GM12864 (cell line): ENCODE measurements at places on chromosomes 2 and 18.

DNA sequence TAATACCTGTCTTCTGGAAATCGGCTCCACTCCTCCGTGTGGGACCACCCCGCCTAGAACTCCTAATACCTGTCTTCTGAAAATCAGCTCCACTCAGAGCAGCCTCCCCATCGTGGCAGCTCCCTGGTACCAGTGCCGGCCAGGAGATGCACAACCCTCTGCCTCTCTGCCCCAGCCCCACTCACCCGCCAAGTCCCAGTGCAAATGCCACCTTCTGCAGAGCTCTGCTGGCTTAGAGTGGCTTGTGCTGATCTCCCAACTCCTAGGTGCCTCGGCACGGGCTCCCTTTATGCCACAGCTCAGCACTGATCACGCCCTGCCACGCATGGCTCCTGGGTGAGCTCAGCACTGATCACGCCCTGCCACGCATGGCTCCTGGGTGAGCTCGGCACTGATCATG, 258.5 kb downstream of the HDAC4 start:
- no peak for DNase-seq

GRCh38 chr2:34368304-34368703, 769.2 kb upstream of the FAM98A start:
- no peak for DNase-seq

DNA sequence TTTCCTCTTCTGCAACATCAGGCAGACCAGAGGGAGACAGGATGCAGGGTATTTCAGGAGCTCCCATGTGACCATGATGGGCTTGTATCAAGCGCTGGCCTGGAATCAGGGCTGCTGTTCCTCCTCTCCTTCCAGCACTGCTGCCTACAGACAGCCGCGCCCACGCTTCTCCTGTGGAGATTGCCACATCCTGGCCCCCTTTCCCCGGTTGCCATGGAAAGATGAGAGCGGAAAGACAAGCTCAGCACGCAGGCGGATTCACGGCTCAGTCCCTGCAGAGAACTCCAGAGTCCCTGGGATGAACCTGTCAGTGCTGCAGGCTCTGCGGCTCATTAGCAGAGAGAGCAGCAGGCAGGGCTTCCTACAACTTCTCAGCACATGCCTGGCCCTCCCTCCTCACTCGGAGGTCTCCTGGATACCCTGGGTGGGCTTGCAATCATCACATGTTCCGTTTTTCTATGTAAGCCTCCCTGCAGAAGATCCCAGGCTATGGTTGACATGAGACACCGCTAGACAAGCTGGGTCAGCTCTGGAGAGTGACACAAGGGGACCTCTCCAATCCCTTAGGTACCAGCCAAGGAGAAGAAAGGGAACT, 497.8 kb upstream of the MYT1L start:
- DNase-seq = no peak

- DNase-seq = no peak
These were observed 579.2 kb downstream of the BCL11A start for GRCh38 chr2:59974051-59974766.

DNA sequence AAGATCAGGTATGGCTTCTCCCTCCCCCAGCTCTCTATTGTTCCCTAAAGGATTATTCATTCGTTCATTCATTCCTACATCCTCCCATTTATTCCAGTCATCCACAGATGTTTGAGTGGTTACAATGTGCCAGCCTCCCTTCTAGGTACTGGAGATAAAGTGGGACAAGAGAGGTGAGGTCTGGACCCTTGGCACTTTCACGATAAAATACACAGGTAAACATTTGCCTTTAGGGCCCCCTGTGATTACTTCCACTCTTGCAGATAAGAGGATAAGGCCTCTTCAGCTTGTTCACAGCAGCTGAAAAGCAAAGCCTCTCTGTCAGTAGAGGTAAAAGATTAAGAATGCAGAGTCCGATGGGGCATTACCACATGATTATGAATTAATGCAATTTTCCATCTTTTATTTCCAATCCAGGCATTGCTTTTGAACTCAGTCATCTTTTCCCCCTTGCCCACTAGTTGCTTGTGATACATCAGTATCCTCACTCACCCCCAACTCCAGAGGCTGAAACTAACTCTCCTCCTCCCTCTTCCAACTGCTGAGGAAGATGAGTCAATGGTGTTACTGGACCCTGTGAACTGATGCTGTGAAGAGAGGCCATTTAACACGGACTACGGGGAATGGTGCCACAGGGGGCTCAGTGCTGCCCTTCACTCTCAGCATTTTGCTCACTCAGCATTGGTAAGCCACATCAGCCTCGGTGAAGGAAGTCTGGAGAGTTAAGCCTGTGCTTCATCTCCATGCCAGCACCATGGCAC, 1.1 kb upstream of the DPP4 start:
- no peak for DNase-seq

DNA sequence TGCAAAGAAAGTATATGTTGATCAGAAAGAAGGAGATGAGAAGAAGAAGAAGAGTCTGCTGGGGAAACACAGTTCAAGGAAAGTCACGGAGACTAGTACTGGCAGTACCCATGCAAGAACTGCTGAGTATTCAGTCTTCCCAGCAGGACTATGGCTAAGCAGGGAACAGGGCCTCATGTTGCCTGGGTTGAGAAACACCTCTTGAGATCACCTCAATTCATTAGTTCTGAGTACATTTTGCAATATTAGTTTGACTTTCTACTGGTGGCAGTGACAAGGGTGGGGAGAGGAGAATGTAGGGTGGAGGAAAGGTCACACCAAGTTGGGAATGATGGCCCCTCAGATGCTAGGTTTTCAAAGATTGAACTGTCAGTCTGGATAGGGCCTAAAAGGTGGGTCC, 50.5 kb downstream of the MRPL33 start:
- DNase-seq = no peak

- DNase-seq = no peak
These were observed 1.5 kb downstream of the MFSD6 start for GRCh38 chr2:190409616-190410015.

DNA sequence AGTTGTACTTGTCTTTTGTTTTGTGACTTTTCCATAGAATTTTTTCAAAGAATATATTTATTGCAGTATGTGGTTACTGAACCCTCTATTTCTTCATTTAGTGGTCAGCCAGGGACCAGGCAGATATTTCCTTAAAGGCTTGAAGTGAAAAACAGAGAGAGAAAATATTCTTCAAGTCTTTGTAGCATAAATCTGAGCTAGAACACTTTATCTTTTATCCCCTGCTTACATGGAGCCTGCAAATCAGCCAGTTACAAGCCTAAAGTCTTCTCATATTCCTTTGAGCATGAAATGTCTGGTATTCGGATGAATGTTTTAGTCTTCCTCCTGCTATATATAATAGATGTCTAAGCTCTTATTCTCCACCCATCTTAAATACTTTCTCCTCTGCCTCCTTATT, 1557.5 kb upstream of the ACVR2A start:
- no peak for DNase-seq

DNA sequence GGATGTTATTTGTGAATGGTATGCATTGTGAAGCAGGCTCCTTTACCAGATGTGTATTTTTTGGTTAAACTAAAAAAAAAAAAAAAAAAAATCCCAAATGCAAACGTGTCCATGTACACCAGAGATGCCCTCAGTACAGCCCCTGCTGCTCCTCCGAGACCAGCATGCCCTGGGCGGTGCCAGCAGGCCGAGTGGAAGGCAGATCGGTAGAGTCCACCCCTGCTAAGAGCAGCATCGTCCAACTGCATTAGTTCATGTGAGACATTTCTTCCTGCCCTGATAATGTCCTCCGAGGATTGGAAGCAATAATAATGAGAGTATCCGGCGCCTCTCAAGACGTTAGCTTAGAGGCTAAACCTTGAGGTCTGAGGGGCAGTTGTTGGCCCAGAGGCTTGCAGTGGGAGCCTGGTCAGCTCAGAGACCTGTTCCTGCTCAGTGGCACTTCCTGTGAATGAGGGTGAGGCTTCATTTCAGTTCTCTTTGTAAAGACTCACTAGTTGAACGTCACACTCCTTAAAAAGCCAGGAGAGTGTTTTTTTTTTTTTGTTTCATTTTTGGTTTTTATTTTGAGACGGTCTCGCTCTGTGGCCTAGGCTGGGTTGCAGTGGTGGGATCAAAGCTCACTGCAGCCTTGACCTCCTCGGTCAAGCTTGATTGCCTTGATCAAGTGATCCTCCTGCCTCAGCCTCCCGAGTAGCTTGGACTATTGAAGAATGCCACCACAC, 5.6 kb downstream of the SLC66A3 start:
- peak; percentile 22 for DNase-seq

GRCh38 chr2:217816396-217816869, 186.4 kb downstream of the TNS1 start:
- DNase-seq = no peak

- DNase-seq = no peak
These were observed 87.4 kb downstream of the RNF144A start for GRCh38 chr2:7004636-7005035.

GRCh38 chr2:8586457-8587051, 95.3 kb upstream of the ID2 start:
- no peak for DNase-seq

- no peak for DNase-seq
These were observed 70.6 kb downstream of the EMILIN2 start for GRCh38 chr18:2917259-2918047.

DNA sequence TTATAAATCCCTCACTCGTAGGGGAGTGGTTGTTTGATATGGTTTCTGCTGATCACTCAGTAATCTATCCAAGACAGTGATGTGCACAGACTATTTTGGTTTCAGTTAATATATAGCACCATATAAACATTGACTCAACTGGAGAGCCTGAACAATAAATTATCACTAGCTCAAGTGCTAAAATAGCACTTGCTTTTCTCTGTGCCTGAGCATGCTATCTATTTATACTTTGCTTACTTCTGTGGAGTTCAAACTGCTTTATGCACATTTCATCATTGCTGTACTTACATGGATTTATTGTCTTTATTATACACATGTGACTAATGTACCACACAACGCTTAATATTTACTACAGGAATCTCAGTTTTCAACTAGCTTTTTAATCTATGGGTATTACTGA, 133.6 kb downstream of the BCL2 start:
- DNase-seq = no peak

- DNase-seq = no peak
These were observed 13.5 kb downstream of the UXS1 start for GRCh38 chr2:106180602-106181001.

- DNase-seq = no peak
These were observed 6.3 kb upstream of the EMILIN2 start for GRCh38 chr18:2840521-2840920.

GRCh38 chr18:39685303-39685902, 2119.8 kb upstream of the CELF4 start:
- DNase-seq = no peak

- DNase-seq = no peak
These were observed 238.2 kb downstream of the OSR1 start for GRCh38 chr2:19120181-19120580.

- no peak for DNase-seq
These were observed 91.5 kb upstream of the RGPD4 start for GRCh38 chr2:107735201-107735600.

DNA sequence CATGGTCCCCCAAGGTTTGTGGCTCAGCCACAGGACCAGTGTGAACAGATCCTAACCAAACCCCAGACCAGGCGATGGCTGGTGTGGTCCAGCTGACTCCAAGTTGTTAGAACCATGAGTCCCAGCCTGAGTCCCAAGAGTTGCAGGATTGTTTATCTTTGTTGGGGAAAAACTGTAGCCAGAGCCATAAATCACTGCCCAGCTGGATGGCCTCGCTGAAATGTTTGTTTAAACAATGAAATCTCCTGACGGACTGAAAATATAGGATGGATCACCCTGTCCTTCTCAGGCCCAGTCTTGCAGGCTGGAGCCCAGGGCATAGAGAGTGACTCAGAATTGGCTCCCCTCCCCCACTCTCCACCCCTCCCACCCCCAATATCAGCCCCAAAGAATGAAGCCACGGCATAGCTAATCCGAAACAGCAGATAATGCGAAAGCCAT, 36.4 kb downstream of the PKDCC start:
- DNase-seq = no peak

- no peak for DNase-seq
These were observed 368.7 kb upstream of the RAB6C start for GRCh38 chr2:129610766-129611165.

- DNase-seq = no peak
These were observed 82.7 kb downstream of the LAMA1 start for GRCh38 chr18:7034924-7035323.

- no peak for DNase-seq
These were observed 83.1 kb downstream of the EIPR1 start for GRCh38 chr2:3294493-3294892.

DNA sequence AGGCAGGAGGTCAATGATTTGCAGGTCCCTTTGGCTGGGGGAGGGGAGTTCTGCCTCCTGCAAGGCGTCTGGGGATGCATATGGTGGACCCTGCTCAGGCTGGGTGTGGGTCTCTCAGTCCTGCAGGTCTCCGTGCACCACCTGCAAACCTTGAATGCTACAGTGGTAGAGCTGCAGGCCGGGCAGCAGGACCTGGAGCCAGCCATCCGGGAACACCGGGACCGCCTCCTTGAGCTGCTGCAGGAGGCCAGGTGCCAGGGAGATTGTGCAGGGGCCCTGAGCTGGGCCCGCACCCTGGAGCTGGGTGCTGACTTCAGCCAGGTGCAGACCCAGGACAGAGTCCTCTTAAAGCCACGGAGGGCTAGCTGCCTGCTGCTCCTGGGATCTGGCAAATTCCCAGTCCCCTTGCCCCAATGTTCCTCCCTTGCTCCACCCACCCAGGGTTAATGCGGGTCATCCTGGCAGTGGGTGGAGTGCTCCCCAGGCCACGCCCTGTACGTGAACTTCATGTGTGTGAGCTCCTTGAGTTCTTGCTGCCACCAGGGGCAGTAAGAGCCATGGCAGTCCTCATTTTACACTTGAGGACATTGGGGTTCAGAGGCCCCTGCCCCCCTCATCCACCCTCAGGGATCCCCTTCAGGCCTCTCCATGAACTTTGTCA, 3.1 kb downstream of the PROM2 start:
- DNase-seq = no peak

GRCh38 chr2:70261501-70261900, 3.6 kb downstream of the PCYOX1 start:
- DNase-seq = no peak

- DNase-seq = no peak
These were observed 135.0 kb downstream of the ALK start for GRCh38 chr2:29786361-29786760.

DNA sequence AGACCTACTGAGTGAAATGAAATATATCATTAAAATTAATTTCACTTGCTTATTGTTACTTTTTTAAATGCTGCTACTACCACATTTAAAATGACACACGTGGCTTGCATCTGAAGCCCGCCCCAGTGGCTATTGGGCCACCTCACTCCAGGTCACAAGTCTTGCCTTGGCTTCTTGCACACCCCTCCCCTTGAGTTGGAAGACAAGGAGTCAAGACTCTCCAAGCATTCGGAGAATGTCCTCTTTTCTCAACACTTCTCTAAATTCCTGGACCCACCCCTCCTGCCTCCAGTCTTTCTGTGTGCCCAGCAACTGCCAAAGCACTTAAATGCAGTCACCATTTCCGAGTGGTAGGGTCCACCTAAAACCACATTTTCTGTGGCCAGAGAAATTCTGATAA, 73.4 kb downstream of the ZBTB7C start:
- DNase-seq = no peak

DNA sequence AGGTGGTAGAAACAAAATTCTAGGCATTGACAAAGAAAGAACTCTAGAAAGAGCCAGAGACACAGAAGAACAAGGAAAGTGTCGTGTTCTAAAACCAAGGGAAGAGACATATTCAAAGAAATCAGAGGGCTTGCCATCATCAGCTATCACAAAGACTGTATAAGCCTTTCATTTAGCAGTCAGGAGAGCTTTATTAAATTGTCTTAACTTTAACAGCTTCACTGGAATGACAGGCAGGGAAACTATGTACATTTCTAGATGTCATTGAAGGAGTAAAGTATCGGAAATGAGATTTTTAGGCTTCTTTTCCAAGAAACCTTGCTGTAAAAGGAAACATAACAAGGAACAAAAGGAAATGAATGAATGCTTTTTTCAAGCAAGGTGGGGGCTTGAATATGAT, 15.8 kb downstream of the KYNU start:
- no peak for DNase-seq
